Fibroblast of villous mesenchyme (primary cell): ENCODE measurements at places on chromosomes 6 and 20.

DNA sequence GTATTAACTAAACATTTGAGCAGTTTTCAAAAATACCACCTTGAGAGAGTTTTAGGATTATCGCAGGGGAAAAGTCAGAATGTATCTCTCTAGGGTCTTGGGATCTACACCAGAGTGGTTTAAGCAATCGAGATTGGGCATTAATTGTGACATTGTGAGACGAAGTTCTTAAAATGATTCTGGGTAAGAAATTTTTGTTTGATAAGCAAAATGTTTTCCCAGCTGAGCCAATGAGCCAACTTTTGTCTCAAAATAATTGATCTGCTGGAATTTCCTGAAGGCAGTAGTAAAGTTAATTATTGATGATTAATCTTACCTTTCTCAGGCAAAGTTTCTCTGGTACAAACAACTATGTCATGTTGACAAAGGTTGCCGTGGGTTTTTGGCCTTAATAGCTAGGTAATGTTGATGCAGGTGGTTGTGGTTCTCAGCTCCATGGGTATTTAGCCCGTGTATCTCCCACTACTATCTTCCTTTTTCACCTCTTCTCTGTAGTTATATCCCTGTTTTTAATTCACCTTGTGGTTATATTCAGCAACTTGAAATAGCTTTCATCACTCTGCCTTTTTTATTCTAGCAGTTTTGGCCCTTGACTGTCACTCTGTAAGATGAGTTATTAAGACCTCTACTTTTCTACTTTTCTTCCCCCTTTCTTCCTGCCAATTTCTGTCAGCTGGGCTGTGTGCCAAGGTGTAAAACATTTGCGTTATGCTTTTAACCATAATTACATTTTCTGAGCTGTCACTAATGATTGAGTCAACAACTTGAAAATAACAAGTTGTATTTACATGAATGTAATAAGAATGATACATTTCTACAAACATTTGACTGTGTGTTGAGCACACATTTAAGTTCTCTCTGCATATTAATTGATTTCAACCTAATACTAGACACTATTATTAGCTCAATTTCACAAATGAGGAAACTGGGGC lies 368.3 kb upstream of the BTBD3 start:
- DNase-seq, result no peak

DNA sequence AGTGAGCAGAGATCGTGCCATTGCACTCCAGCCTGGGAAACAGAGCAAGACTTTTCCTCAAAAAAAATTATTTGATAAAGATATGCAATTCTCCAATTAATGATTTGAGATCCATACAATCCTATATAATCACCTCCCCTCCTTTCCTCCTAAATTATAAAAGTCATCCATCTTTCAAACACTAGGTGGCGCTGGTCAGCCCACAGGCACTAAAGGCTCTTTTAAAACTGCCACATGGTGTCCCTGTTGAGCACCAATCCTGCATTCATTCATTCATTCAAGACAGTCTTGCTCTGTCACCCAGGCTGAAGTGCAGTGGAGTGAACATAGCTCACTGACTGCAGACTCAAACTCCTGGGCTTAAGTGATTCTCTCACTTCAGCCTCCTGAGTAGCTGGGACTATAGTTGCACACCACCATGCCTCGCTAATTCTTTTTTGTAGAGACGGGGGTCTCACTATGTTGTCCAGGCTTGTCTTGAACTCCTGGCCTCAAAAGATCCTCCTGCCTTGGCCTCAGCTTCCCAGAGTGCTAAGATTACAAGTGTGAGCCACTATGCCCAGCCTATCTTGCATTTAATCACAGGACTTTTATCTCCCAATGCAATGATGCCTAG lies 58.7 kb upstream of the SLC2A12 start:
- DNase-seq, result peak; percentile 74

- no peak for DNase-seq
Measured at GRCh38 chr20:3839328-3839727, 7.3 kb upstream of the MAVS start.

DNA sequence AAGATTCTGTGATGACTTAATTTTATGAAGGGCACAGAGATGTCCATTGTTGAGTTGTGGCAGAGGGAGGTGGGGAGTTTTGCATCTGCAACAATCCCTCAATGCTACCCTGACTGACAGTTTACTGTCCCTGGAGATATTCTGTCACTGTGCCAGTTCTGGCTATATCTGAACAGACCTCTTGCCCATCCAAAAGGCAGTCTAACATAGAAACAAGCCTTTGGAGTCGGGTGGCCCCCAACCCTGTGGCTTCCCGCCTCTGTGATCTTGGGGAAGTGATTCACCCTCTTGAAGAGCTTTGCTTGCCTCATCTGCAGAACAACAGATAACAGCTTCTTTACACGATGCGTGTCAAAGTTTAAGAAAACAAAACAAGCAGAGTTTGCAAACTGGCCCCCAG lies 3.8 kb upstream of the E2F1 start:
- DNase-seq, result peak; percentile 81

- peak; percentile 56 for DNase-seq
Measured at GRCh38 chr6:63802606-63803206, 167.1 kb downstream of the PHF3 start.

DNA sequence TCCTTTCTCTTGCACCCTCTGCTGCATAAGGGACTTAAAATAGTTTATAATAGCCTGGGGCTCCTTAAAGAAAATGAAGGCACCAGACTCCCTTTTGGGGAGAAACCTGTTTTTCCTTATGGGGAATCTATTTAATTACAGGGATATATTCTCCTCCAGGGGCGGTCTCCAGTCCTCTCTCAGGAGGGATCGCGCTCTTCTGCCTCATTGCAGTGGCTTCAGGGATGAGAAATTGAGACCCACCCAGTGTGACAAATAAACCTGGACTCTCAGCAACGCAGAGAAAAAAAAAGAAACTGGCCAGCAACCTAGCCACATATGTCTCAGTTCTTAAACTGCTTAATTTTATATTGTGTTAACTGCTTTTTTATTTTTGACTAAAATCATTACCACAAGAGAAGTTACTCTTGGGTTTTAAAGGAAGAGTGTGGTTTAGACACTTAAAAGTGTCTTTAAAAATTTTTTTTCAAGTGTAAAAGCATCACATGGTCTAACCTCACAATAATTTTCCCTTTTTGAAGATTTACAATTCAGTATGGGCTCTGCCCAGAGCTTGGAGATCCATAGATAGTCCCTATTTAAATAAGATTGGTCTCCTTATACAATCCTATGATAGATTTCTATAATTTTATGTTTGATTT lies 11.7 kb upstream of the GOPC start:
- no peak for DNase-seq

DNA sequence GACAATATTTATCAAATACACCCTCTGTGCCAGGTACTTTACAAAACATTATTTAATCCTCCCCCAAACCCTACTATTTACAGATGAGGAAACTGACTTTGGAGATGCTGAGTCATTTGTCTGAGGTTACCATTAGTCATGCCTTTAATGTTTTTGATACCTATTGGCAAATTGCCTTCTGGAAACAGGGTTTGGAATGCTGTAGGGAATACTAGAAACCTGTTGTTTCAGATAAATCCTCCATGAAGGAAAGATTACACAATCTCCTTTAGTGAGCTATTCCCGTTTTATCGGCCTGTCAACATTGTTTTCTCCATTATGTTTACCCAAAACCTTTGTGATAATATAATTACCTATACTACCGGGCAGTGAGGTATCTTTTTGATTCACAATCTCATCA lies 93.6 kb upstream of the ADGRF1 start:
- DNase-seq, result peak; percentile 93

DNA sequence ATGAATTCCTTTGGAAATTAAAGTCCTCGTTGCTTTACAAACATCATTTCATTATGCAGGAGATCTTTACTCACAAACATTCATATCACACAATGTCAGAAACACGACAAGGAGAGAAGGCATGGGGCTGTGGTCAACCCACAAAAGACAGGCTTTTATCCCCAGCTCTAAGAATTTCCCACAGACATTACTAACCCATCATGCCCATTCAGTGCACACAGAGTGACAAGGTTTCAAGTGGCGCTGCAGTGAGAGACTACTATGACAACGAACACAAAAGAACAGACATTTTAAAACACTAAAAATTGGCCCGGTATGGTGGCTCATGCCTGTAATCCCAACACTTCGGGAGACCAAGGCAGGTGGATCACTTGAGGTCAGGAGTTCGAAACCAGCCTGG lies 579.8 kb upstream of the AGPAT4 start:
- no peak for DNase-seq

- DNase-seq, result no peak
Measured at GRCh38 chr6:89941763-89942497, 47.7 kb downstream of the GJA10 start.

DNA sequence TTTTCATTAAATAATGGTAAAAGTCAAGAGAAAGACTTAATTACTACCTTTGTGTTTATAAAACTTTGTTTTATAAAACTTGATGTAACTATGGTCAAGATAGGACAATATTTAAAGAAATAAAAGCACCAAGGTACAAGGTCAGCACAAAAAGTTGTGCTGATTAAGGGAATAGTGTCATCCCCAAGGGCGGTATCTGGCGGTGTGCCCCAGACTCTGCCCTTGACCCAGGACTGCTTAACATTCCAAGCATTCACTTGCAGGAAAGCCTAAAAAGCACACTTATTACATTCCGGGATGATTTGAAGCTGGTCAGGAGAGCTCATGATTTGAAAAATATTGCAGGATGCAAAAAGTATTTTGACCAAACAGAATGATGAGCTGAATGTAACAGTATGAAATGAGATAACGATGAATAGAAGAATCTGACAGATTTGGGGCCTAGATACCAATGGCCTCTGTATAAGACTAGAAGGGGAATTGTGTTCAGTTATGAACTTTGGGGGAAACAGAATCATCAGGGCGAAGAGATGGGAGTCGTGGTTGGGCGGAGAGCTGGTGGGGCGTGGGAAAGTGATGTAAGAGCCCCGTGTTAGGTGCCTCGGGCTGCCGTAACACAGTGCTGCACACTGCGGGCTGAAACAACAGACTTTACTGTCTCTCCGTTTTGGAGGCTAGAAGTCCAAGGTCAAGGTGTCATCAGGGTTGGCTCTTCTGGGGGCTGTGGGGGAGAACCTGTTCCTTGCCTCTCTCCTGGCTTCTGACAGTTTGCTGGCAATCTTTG lies 77.2 kb downstream of the CDC5L start:
- peak; percentile 26 for DNase-seq

GRCh38 chr6:63516186-63516944 lies 55.9 kb upstream of the LOC128125822 start:
- no peak for DNase-seq

DNA sequence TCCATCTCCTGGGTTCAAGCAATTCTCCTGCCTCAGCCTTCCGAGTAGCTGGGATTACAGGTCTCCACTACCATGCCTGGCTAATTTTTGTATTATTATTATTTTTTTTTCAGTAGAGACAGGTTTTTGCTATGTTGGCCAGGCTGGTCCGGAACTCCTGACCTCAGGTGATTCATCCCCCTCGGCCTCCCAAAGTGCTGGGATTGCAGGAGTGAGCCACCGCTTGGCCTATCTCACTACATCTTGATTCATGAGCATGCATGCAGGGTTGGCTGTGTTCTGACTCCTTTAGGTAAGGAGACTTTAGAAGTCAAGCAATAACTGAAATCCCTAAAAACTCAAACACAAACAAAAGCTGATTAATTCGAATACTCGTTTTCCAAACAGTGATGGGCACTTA lies 80.9 kb downstream of the GJA1 start:
- DNase-seq, result no peak

DNA sequence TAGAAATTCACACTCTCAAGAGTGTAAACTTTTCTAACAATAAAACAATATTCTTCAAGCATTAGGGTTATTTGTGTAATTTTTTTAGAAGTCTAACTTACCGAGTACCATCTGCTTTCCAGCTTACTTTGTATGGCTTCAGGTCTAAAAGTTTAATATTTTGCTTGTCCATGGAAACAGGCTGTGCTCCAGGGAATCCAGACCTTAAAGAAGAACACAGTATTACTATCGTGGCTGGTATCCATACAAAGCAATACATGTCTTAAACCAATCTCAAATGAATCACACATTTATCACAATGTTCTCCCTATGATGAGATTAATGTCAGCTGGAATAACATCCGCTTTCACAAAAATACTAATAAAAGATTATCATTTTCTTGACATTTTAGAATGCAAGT lies 73.0 kb downstream of the RNGTT start:
- DNase-seq, result no peak

GRCh38 chr6:35600659-35601125 lies 88.0 kb upstream of the TULP1 start:
- peak; percentile 70 for DNase-seq

DNA sequence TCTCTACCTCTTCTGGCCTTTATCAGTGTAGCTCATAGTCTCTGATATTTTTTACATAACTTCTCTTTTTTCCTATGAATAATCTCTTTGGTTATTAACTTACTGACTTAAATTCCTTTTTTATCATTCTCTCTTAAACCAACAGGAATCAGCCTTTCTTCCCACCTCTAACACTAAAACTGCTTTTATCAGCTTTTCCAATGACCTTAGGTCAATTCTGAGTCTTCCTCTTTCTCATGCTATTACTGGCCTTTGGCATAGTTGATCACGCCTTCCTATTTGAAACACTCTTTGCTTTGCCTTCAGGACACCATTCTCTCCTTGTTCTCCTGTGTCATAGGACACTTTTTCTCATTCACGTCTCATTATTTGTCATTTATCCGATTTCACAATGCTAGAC lies 8.1 kb upstream of the HINT3 start:
- DNase-seq, result no peak

GRCh38 chr6:163554663-163555062 lies 140.1 kb downstream of the QKI start:
- DNase-seq, result peak; percentile 63

DNA sequence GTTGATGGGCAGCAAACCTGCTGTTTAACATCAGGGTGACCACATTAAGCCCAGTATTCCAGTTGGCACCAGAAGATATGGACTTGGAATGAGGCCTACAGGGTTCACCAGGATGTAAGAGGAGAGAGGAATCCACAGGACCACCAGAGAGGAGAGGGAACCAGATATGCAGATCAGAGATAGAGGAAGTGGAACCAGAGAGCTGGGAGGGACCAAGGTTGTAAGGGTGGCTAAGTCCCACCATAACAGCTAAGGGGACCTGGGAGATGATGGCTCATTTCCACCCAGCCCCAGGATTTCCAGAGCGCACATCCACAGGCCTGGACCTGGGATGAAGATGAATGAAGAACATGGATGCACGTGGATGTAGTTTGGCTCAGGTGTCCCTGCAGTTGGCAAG lies 11.1 kb downstream of the BTN2A1 start:
- DNase-seq, result no peak

- no peak for DNase-seq
Measured at GRCh38 chr6:134599079-134599478, 281.2 kb upstream of the SGK1 start.
